ENCODE measurements at places on chromosomes 5 and 9.

DNA sequence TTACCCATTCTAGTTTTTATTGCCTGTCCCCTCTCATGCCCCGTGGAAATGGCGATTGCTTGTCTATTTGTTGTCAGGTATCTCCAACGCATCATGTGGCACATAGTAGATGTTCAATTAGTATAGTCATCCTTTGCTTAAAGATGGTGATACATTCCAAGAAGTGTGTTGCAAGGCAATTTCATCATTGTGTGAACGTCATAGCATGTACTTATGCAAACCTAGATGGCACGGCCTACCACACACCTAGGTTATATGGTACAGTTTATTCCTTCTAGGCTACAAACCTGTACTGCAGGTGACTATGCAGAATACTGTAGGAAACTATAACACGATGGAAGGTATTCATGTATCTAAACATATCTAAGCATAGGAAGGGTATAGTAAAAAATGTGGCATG is 163.9 kb upstream of the DAPK1 start:
- peaks cover 18% of the 10 kb centered on the region for H3K4me1 ChIP-seq
- no peaks in the 10 kb centered on the region for H3K36me3 ChIP-seq
- peaks cover 2% of the 10 kb centered on the region for H3K27me3 ChIP-seq
- no peak overlapping the region for H3K27ac ChIP-seq
- no peak overlapping the region for H3K4me3 ChIP-seq

DNA sequence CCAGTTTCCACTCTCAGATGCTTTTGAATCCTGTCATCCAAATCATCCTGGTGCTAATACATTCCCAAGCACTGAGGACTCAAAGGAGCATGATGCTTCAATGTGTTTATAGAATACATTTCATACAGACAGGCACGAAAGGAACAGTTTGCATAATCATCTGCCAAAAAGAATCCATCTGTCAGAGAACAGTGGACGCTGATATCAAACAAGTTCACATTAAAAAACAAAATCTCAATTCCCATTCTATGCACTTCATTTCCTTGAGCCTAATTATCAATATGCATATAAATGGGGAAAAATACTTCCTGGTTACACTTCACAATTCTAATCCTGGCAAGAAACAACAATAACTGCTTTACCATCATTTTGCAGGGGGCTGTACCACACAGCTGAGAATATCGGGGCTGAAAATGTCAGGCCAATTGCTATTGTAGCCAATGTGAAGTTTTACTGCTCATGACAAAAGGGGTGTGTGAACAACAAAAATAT is 125.5 kb upstream of the FAM174A start:
- H3K27me3 ChIP-seq: no peaks in the 10 kb centered on the region
- H3K4me1 ChIP-seq: no peaks in the 10 kb centered on the region
- H3K27ac ChIP-seq: no peak overlapping the region
- H3K36me3 ChIP-seq: no peaks in the 10 kb centered on the region
- DNase-seq: no peak

DNA sequence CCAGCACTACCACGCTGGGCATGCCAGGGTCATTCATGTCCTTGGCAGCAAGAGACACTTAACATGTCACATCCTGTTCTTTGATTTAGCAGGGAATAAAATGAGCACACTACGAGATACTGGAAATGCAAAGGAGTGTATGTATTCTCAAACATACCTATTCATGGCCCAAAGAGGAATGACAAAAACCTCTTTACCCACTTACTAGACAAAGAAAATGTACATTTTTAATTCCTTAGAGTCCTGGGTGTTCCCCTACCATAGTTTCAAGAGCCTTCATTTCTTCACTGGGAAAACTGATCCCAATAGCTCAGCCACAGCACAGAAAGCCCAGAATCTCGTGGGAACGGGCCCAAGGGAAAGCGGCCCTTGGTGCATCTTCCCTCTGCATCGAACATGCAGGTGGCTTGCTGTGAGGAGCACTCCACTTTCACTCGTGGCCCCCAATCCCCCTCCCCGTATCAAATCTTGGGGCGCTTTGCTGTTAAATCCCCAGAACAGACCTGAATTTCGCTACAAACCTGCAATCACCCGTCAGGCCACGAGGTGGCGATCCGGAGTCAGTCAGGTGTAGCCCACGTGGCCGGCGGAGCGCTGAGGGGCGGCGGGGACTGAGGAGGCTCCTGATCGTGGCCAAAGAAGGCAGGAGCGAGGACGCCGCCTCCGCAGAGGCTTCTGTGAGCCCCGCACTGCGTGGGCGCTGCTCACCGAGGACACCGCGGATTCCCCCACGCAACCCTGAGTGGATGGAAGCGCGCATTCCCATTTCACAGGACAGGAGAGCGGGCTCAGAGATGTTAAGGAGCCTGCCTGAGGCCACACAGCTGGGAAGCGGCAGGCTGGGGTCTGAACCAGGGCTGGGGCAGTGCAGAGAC is 91.4 kb downstream of the LMX1B start:
- no peak overlapping the region for H3K27ac ChIP-seq
- peaks cover 34% of the 10 kb centered on the region for H3K4me1 ChIP-seq
- DNase-seq: peak; percentile 86
- H3K4me3 ChIP-seq: peak overlapping the region; percentile 23

- peaks cover 3% of the 10 kb centered on the region for H3K4me1 ChIP-seq
- H3K27ac ChIP-seq: no peak overlapping the region
- no peaks in the 10 kb centered on the region for H3K36me3 ChIP-seq
Measured at GRCh38 chr9:12272471-12273120, 420.6 kb upstream of the TYRP1 start.

GRCh38 chr5:126651013-126651577 is 50.3 kb downstream of the PHAX start:
- H3K27me3 ChIP-seq: no peaks in the 10 kb centered on the region
- H3K4me1 ChIP-seq: peaks cover 8% of the 10 kb centered on the region
- peak overlapping the region; percentile 47 for H3K27ac ChIP-seq
- no peak overlapping the region for H3K4me3 ChIP-seq
- H3K36me3 ChIP-seq: no peaks in the 10 kb centered on the region
- no peak for DNase-seq

DNA sequence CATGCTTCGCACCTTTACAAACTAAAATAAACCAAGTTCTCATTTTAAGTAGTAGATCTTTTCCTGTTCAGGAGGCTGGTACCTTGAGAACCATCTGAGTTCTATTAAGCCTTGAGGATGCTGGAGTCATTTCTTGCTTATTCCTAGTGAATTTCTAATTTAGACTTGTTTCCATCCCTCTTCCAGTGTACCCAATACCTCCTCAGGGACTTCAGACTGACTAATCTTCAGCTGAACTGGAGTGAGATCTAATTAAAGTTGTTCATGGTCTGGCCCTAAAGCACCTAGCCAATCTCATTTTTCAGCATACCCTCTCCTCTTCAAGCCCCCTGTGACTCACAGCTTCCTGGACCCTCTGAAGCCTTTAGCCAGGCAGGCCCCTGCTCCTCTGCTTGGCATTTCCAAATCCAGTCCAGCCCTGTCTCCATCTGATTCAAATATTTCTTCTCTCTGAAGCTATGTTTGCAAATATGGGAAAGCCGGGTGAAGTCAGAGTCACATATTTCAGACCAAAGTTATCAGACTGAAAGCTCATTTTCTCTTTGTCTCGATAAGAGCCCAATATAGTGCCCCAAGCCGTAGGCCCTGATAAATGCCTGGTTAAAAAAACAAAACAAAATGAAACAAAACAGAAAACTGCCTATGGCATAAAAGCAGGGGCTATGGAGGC is 19.4 kb upstream of the TNFSF15 start:
- H3K4me1 ChIP-seq: no peaks in the 10 kb centered on the region
- no peaks in the 10 kb centered on the region for H3K27me3 ChIP-seq
- no peak for DNase-seq
- no peak overlapping the region for H3K27ac ChIP-seq
- no peaks in the 10 kb centered on the region for H3K36me3 ChIP-seq
- no peak overlapping the region for H3K4me3 ChIP-seq

DNA sequence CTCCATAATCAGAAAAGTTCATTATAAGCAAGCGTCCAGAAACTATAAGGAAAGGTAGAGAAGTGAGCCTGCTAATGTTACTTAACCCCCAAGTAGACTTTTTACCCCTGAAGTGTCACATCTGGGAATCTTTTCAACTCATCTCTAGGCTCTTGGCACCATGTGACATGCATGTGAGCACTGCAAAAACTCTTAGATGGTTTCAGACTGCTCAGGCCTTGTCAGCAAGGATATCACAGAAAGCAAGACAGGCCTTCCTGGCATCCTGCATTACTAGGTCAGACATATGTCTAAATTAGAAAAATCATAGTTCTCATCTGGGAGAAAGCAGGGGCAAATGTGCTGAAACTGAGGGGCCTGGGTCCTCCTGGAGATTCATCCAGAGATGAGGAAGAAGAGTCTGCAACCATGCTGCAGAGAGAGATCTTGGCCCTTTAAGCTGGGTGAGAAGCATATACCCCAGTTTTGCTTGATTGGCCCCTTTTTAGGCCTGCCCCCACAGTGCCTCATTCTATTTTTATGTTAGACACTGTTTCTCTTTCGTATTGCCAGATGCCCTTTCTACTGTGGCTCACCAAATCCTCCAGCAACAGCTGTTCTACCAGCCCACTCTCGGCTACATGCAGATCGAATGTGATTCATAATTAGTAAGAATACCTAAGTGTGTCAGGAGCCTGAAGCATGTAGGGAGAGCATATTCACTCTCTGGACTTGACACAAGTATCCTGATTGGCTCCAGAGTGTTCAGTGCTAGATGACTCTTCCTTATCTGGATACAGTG is 19.0 kb downstream of the TMEM8B start:
- peaks cover 2% of the 10 kb centered on the region for H3K36me3 ChIP-seq
- peak; percentile 5 for DNase-seq
- H3K27me3 ChIP-seq: no peaks in the 10 kb centered on the region
- peaks cover 43% of the 10 kb centered on the region for H3K4me1 ChIP-seq
- no peak overlapping the region for H3K27ac ChIP-seq

GRCh38 chr5:139708877-139709581 is 60.9 kb downstream of the CXXC5 start:
- no peaks in the 10 kb centered on the region for H3K36me3 ChIP-seq
- peak overlapping the region; percentile 64 for H3K4me3 ChIP-seq
- peak overlapping the region; percentile 67 for H3K27ac ChIP-seq
- H3K27me3 ChIP-seq: peaks cover 16% of the 10 kb centered on the region
- peaks cover 42% of the 10 kb centered on the region for H3K4me1 ChIP-seq
- DNase-seq: no peak

DNA sequence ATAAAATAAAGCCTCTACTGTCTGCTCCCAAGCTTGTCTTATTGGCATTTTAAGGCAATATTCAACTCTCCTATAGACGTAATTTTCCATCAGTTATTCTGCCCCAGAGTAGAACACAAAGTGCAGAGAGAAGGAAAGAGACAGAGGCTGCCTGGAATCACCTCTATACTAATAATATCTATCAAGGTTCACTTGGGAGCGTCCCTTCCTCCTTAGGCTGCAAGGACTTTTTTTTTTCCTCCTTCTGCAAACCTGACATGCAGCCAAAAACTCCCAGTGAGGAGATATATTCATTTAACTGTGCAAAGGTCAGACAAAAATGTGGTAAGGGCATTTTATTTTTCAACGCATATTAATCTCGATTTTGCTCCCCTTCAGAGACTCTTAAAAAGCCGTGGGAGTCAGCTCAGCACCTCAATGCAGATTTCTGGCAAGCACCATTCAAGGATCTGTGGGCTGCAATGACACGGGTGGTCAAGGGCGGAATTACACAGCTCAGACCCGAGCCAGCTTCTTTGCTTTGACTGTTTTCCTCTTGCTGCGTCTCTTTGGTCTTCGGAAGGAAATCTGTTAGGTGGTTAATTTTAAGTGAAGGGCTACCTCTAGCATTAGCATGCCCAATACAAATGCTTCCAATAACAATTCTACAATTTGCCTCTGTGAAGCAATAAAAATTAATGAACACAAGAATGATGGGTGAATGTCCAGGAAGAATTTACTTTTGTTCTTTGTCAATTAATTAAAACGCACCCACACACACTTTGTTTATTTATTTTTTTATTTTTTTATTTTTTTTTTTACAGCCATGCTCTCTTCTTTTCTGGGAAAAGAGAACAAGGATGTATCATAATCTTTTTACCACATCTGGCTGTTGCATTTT is 587.7 kb upstream of the GRAMD2B start:
- no peak for DNase-seq
- no peaks in the 10 kb centered on the region for H3K27me3 ChIP-seq
- H3K4me3 ChIP-seq: no peak overlapping the region
- no peak overlapping the region for H3K27ac ChIP-seq
- no peaks in the 10 kb centered on the region for H3K36me3 ChIP-seq
- H3K4me1 ChIP-seq: peaks cover 7% of the 10 kb centered on the region

DNA sequence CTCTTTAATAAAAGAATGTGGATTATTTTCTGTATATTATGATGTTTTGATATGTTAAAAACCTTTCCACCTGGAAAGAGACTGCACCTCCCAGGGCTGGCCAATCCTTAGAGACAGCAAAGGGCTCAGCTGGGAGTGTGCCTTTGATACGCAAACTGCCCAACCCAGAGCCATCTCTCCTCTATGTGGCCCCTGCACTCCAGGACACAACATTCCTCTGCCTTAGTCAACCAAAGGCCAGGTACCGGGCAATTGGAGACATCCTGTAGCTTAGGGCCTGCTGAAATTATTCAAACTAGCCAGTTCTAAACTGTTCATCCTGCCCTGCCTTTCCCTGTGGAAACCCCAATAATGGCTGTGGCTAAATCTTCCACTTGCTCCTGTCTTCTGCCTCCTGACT is 5.0 kb upstream of the HSPB3 start:
- DNase-seq: no peak
- H3K4me3 ChIP-seq: no peak overlapping the region
- no peak overlapping the region for H3K27ac ChIP-seq
- no peaks in the 10 kb centered on the region for H3K36me3 ChIP-seq

- no peak for DNase-seq
- H3K36me3 ChIP-seq: no peaks in the 10 kb centered on the region
- no peaks in the 10 kb centered on the region for H3K27me3 ChIP-seq
- H3K27ac ChIP-seq: no peak overlapping the region
- H3K4me1 ChIP-seq: no peaks in the 10 kb centered on the region
Measured at GRCh38 chr5:162911873-162912272, 525.5 kb upstream of the CCNG1 start.

GRCh38 chr5:51398875-51399642 is 15.8 kb downstream of the ISL1 start:
- peaks cover 65% of the 10 kb centered on the region for H3K27me3 ChIP-seq
- no peaks in the 10 kb centered on the region for H3K36me3 ChIP-seq

DNA sequence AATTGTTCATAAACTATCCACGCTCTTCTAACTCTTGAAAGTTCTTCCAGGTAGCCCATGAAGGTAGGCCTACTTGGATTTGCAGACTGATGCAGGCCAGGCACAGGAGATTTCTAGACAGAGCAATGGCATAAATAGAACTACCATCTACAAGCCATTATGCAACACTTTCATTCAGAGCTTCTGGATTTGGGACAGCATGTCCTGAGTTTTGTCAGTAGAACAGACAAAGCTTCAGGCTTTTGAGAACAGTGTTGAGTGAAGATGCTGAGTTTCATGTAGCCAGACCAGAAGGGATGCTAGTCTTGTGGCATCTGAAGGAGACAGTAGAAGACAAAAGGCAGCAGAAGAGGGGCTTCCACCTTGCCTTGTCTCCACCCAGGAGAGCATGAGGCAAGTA is 196.6 kb downstream of the TRIM32 start:
- H3K27ac ChIP-seq: no peak overlapping the region
- H3K27me3 ChIP-seq: no peaks in the 10 kb centered on the region
- H3K36me3 ChIP-seq: no peaks in the 10 kb centered on the region
